ENCODE measurements at places on chromosomes 4 and X.

DNA sequence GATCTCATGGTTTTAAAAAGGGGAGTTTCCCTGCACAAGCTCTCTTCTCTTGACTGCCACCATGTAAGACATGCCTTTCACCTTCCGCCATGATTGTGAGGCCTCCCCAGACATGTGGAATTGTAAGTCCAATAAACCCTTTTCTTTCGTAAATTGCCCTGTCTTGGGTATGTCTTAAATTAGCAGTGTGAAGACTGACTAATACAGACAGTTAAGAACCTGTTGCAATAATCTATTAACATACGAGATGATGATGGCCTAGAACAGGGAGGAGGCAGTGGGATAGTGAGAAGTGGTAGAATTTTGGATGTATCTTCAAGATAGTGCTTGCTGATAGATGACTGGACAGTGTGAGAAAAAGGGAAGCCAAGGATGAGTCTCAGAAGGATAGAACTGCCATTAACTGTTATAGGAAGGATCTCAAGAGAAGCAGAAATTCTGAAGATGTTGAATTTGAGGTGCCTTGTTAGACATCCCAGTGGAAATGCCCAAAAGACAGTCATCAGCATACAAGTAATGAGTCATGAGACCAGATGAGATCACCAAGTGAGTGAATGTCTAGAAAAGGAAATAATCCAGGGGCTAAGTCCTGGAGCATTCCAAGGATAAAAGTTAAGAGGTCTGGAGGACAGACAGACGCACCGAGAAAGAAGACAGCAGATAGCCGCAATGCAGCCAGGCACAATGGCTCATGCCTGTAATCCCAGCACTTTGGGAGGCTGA lies 38.8 kb upstream of the UGDH start:
- no peak for DNase-seq

DNA sequence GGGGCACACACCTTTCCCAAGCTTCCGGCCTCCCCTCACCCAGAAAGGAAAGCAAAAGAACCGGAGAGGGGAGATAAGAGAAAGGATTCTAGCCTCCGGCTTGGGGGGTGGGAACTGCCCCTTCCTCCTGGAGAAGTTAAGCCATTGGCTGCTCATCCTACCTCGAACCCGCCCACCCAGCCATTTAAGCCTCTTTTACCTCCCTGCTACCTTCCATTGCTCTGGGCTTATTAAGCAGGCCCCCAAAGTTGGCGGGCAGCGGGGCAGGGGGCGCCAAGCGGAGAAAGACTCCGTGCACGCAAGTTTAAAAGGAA lies 2.3 kb downstream of the MAML3 start:
- peak; percentile 90 for DNase-seq

- DNase-seq: no peak
Observed at GRCh38 chrX:95350774-95351488, 1333.7 kb upstream of the DIAPH2 start.

DNA sequence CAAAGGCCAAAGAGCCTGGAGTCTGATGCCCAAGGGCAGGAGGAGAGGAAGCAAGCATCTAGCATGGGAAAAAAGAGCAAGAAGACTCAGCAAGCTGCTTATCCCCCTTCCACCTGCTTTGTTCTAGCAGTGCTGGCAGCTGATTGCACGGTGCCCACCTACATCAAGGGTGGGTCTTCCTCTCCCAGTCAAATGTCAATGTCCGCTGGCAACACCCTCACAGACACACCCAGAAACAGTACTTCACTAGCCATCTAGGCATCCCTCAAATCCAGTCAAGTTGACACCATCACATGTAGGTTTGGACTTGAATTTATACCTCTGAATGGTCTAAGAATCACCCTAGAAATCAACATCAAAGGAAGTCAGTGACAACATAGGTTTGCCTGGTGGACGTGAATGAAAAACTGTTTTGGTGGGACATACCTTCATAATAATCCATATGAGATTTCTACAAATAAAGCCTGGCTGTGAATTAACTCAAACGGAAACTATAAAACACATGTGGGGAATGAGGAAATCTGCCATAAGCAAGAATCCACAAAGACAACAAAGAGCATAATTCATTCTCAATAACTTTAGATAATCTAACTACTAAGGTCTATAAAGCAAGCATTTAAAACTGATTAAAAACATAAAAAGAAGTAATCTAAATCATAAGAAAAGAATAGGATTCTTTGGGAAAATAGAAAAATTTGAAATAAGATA lies 185.8 kb upstream of the JADE1 start:
- DNase-seq: no peak

DNA sequence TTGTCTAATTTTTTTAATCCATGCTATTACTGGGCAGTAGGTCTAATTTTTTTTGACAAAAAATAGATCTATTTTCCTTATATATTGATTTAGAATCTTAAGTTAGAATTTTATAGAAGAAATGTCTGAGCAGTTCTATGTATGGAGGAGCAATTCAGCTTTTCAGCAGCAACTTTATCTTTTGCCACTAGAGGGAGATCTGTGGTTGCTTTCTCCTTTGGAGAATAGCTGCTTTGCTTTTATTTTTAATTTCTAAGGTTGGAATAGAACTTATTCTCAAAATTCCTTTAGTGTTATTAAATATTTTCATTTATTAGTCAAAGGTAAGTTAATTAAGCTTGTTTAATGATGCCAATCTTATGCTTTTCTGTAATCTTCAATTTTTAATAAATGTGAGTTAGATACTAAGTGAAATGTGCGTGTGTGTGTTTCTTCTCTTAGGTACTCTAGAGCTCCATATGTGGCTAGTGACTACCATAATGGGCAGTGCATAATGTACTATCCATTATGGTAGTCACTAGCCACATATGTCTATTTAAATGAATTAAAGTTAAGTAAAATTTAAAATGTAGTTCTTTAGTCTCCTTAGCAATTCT lies 29.3 kb downstream of the FAM199X start:
- DNase-seq: peak; percentile 15

GRCh38 chr4:8200302-8200975 lies 1.3 kb downstream of the SH3TC1 start:
- DNase-seq: no peak

- no peak for DNase-seq
Observed at GRCh38 chr4:114595207-114595606, 3.4 kb upstream of the UGT8 start.

DNA sequence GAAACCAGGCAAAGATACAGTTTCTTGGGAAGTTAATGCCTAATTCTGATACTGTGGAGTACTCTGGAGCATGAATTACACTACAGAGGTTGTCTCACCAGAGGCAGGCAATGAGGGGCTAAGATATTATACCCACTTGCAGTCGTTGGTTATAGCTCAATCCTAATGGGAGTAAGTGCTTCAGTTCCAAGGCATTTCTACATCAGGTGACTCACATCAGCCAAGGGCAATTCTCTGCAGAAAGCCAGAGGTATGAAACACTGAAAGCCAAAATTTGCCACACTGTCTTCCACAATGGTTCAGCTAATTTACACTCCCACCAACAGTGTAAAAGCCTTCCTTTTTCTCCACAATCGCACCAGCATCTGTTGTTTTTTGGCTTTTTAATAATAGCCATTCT lies 174.0 kb upstream of the IL15 start:
- no peak for DNase-seq

GRCh38 chrX:43880425-43880824 lies 1.8 kb downstream of the MAOB start:
- DNase-seq: no peak

- no peak for DNase-seq
Observed at GRCh38 chrX:133884430-133885394, 100.7 kb downstream of the GPC3 start.

DNA sequence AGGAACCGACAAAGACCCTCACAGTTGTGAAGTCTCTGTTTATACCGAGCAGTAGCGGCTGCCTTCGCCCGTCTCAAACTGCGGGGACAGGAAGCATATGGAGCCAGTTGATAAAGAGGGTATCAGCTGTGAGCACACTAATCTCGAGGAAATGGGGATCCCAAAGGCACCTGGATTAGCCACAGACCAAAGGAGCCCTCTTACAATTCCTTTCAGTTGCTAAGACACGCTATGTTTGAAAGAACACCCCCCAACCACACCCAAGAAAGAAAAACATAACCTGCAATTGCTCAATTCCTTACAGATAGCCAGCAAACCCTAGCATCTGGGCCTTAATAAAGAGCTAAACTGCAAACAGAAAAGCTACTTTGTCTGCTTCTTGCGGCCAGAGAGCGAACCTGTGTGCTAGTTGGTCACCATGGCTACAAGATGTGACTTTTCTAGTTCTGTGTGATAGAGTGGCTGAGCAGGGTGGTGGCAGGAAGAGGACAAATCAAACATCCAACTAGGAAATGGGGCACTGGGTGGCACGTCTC lies 23.3 kb upstream of the CHRNA9 start:
- DNase-seq: no peak

DNA sequence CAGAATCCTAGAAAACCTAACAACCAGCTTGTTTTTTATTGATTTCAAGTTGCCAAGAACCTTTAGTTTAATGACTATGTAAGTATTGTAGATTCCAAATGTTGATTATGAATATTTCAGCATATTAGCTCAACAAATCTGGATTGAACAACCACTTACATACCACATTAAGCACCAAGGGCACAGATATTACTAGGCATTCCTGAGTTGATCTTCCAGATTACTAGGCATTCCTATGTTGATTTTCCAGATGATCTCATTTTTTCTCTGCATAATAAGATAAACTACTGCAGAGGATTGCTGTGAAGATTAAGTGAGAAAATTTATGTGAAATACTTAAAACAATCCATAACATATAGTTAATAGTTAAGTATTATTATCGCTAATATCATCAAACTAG lies 17.4 kb upstream of the DCAF8L1 start:
- DNase-seq: no peak

- DNase-seq: no peak
Observed at GRCh38 chrX:97740886-97741285, 857.2 kb downstream of the RPA4 start.

DNA sequence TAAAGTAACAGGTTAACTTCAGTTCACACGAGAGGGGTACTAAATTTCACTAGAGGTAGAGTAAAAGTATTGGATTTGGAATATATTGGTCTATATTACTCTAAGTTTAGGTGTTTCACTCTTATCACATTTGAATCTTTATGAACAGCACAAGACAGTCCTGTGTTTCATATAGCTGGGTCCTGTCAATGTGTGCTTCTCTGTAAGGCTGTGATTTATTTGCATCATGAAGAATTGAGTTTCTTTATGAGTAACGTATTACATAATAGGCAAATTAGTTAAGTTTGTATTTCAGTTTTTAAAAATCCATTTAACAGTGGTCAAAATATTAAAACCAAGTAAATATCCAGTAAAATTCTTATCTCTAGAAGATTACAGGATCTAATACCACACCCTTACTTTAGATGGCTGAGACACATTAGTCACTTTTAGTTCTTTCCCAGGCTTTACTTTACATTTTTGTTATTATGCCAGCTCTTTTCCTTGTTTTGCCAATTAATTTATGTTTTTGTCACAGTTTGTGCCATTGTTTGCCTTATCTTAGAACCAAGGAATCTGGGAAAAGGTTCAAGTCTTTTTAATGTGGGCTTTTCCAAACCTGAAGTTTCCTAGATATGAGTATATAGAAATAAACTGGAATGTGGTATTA lies 32.1 kb downstream of the NUDT6 start:
- DNase-seq: no peak

DNA sequence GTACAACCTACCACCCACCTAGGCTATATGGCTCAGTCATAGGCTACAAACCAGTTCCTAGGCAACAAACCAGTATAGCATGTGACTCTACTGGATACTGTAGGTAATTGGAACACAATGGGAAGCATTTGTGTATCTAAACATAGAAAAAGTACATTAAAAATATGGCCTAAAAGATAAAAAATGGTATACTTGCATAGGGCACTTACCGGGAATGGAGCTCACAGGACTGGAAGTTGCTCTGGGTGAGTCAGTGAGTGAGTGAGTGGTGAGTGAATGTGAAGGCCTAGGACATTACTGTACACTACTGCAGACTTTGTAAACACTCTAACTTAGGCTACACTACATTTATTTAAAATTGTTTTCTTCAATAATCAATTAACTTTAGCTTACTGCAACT lies 139.2 kb upstream of the RBPJ start:
- DNase-seq: no peak

DNA sequence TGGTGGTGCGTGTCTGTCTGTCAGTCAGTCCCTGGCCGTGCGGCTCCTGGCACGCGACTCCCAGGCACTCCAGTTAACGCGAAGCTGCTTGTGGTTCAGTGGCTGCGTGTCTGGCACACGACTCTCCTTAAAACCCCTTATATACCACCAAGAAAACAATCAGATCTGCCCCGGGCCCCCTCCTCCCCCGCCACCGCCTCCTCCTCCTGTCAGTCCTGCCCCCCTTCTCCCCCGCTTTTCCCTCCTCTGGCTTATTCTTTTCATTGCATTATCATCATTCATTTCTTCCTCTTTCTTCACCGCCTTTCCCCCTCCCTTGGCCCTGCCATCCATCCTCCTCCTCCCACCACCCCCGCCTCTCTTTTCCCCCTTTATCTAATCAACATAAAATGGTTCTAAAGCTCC lies at the start of gene NEUROG2:
Gene NEUROG2 (minus strand): TSS at position 115 of the 405 bp plus-strand sequence. CDS start 705 bp downstream, outside the sequence.
- DNase-seq: no peak

- no peak for DNase-seq
Observed at GRCh38 chr4:122742933-122743829, 10.7 kb downstream of the BBS12 start.

- DNase-seq: no peak
Observed at GRCh38 chr4:23839279-23839678, 50.6 kb downstream of the PPARGC1A start.

DNA sequence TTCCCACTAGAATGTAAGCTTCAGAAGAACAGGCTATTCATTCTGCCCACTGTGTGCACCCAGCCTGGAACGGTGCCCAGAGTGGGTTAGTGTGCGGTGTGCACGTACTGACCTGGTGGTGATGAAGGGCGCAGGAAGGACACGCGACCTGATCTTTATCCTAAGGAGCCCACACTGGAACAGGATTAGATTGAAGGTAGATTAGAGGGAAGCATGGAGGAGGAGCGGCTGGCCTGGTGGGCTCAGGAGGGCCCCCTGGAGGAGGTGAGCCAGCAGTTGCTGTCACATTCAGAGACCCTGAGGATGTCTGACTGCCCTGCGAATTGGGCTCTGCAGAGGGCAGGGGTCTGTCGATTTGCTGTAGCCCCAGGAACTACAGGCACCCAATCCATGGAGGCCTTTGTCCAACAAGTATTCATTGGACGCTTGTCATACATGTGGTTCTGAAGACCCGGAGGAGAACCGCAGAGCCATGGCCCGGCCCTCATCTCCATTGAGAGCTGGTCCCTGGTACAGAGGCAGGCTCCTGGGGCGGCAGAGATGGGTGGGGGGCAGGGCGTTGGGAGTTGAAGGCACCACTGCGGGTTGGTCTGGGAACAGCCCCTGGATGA lies 73.2 kb downstream of the HTRA3 start:
- no peak for DNase-seq

Measured in NCI-H1105 treated with DMSO at 0.1 percent for 48 hours (cell line).